Type B pancreatic cell (in vitro differentiated cells): ENCODE measurements at places on chromosomes 2 and 18.

GRCh38 chr2:234571620-234572407 lies 74.9 kb upstream of the ARL4C start:
- no peak for DNase-seq

GRCh38 chr2:188878716-188879115 lies 95.5 kb upstream of the COL3A1 start:
- no peak for DNase-seq

- no peak for DNase-seq
These were observed 10.3 kb upstream of the CHST10 start for GRCh38 chr2:100427627-100428258.

GRCh38 chr2:118123561-118124232 lies 35.4 kb downstream of the INSIG2 start:
- no peak for DNase-seq

DNA sequence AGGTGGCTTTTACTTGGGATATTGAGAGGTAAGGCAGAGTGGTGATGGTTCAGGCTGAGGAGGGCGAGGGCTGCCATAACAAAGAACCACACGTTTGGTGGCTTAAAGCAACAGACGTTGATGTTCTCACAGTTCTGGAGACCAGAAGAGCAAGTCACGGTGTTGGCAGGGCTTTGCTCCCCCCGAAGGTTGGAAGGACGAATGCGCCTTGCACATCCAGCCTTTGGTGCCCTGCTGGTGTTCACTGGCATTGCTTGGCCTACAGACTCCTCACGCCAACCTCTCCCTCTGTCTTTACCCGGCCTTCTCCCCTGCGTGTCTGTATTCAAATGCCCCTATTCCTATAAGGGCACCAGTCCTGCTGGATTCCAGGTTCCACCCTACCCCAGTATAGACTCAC lies 125.4 kb downstream of the TPO start:
- DNase-seq, result no peak

- no peak for DNase-seq
These were observed 16.7 kb downstream of the LHCGR start for GRCh38 chr2:48738806-48739205.

DNA sequence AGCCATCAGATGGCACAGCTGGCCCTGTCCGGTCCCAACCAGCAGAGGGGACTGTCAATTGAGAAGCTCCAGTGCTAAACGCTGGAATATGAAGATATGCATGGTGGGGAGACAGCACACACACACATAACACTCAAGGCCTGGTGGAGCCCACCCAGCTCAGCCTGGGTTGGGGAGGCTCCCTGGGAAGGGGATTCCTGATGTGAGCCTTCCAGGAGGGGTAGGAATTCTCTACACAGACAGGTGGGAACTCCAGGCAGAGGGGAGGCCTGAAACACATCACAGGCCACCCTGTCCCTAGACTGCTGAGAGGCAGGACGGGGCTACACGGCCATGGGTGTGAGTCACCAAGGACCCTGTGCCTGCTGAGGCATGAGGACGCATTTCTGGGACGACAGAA lies 49.4 kb upstream of the SH3RF3 start:
- peak; percentile 52 for DNase-seq

DNA sequence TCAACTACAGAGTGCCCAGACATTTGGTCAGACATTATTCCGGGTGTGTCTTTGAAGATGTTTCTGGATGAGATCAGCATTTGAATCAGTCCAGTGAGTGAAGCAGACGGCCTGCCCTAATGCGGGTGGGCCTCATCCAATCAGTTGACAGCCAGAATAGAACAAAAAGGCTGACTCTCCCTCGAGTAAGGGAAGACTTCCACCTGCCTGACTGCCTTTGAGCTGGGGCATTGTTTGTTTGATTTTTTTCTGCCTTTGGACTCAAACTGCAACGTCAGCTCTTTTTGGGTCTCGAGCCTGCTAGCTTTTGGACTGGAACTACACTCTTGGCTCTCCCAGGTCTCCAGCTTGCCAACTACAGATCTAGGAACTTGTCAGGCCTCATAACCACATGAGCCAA lies 111.7 kb upstream of the AGAP1 start:
- no peak for DNase-seq

- DNase-seq, result no peak
These were observed 259.2 kb downstream of the IKZF2 start for GRCh38 chr2:212892193-212892592.

DNA sequence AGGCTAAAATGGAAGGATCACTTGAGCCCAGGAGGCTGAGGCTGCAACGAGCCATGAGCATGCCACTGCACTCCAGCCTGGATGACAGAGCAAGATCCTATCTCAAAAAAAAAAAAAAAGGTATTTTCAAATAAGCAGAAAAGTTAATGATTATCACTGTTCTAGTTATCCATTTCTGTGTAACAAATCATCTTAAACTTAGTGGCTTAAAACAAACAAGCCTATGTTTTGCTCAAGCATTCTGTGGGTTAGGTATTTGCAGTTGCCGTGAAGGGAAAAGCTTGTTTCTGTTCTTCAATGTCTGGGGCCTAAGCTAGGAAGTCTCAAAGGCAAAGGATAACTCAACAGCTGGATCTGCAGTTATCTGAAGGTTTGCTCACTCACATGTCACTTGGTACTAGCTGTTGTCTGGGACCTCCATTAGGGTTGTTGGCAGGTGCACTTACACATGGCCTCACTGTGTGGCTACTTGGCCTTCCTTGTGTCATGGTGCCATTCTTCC lies 14.1 kb downstream of the MFF start:
- DNase-seq, result no peak

DNA sequence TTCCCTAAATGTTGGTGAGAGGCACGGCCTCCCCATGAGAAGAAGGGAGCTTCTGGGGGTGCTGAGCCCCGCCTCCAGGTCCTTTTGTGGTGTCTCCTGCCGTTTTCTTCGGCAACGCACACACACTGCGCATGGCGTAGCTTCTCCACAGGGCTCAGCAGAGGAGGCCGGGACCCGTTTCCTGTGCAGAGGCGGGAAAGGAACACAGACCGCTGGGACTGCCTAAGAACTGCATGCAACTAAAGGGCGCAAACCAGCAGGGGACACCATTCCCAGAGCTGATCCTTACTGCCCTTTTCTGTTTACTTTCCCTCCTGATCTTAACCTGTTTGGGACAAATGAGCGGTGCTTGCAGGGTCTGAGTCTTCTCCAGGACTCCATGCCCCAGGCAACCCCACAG lies 90.3 kb upstream of the CAPN13 start:
- DNase-seq, result peak; percentile 51

DNA sequence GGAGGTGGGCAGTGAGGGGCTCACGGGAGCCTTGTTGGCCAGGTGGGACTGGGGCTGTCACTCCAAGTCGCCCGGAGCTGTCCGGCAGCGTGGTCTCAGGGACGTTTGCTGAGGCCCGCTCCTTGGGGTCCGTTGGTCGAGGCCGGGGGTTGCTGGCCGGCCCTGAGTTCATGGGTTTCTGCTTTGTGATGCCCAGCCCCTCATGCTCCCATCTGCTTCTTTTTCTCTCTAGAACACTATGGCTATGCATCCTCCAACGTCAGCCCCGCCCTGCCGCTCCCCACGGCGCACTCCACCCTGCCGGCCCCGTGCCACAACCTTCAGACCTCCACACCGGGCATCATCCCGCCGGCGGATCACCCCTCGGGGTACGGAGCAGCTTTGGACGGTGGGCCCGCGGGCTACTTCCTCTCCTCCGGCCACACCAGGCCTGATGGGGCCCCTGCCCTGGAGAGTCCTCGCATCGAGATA lies 14.5 kb downstream of the NFATC1 start:
- DNase-seq, result no peak

- DNase-seq, result peak; percentile 62
These were observed 113.1 kb downstream of the NFATC1 start for GRCh38 chr18:79508565-79509535.

GRCh38 chr2:74695663-74696062 lies 41.6 kb downstream of the SEMA4F start:
- DNase-seq, result no peak

DNA sequence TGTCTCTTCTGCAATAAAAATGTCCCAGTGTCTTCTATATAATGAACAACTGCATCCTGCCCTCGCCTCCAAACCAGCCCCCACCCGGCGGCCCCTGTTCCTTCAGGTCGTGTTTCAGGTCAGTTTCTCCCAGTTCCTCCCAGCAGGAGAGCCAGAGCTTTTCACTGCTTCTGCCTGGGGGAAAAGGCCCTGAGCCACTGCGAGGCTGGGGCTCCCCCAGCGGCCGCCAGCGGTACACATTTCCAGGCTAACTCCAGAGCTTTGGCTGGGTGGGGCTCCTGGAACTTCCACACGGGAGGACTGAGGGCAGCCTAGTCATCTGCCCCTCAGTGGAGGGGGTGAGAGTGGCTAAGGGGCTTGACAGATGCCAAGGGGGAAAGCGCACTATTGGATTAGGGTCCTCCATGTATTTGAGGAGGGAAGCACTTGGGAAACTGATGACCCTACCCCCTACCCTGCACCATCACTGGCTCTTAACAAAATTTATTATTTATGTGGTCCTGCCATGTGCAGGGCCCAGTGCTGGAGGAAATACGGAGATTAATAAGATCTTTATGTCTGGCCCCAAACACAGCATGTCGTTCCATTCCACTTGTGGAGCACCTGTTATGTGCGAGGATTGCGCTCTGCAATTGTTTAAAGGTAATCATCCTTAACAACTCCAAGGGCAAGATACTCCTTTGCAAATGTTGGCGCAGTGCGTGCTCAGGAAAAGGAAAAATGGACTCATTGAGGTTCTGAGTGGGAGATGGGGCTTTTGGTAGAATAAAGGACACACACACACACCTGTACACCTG lies 17.3 kb upstream of the CYS1 start:
- DNase-seq, result no peak

DNA sequence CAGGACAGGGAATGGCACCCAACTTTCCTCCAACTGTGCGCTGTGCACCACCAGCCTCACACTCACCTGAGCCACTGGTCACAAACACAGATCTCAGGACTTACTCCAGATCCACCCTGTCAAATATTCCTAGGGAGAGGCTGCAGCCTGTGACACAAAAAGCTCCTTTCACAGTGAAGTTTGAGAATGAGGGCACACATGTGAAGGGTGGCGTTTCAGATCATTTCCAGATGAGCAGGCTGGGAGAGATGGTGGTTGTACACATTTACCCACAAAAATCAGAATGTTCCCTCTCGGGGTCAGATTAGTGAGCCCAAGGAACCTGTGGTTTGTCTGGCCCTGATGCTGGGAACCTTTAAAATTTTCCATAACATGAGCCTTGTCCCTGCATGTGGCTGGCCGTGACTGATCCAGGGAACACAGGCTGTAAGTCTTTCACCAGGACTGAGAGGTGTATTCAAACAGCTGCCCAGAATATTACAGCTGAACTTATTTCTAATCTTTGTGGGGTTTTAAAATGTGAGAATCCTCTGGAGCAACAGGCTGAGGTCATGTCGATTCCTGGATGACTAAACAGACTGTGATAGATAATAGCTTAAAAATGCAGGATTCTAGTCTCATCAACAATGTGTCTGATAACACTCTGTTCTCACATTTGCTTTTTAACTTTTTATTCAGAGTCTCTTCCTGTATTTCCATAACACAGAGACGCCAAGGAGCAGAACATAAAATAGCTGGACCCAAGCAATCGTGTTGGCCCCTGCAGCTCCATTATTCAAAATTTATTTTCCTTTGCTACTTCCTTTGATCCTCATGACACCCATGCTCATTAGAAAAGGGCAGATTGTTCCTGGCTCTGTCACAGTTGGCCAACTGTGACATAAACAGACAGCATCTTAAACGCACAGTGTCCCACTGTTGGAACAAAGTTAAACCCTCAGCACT lies 35.5 kb downstream of the IL1R2 start:
- no peak for DNase-seq

- DNase-seq, result no peak
These were observed 431 bp upstream of the EIF5B start for GRCh38 chr2:99336804-99337112.

DNA sequence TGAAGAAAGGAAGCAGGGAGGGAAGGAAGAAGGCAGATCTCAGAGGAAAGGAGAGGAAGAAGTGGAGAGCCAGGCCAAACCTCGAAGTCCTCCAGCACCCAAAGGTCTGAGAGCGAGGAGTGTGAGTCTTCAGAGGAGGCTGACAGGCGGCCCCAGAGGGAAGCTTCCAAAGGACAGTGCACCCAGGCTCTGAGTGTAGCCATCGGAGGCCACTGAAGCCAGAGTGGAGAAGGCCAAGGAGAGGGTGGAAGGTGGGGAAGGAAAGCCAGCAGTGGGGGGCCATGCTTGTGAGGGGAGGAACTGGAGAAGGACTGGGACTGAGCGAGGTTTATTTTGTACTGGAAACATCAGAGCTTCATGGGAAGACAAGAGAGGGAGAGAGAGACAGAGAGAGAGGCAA lies 6.0 kb downstream of the ATP6V1B1 start:
- DNase-seq, result no peak

DNA sequence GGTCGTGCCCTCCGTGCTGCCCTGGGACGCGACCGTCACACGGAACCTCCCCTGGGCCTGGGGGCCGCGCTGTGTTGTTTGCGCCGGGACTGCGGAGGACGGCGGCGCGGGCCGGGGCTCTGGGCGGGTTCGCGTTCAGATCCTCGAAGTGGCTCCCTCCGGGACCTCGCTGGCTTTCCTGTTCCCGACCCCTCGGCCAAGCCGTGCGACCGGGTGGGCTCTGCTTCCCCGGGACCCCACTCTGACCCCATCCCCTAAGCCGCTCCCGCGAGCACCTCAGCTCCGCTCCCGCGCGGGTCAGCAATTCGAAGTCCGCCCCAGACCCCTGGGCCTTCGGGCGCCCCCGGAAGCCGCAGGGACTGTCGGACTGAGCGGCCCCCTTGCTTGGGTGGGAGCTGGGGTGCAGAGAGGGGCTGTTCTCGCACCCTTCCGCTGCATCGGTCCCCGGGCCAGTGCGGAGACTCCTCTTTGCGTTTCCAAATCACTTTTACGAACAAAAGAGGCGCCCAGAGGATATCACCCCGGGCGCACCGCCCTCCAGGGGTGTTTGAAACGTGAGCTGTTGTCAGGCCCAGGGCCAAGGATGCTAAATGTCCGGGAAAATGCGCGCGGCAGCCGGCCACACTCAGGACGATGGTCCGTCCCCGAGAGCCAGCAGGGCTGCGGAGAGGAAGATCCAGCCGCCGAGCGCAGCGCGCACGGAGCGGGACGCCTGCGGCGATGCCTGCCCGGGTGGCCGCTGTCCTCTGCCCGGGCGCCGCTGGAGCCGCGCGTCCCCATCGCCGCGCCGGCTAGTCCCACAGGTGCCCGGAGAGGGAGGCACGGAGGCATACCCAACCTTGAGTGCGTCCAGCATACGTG lies 73.5 kb downstream of the ZCCHC2 start:
- no peak for DNase-seq
